ENCODE measurements at places on chromosomes 1 and 21.

DNA sequence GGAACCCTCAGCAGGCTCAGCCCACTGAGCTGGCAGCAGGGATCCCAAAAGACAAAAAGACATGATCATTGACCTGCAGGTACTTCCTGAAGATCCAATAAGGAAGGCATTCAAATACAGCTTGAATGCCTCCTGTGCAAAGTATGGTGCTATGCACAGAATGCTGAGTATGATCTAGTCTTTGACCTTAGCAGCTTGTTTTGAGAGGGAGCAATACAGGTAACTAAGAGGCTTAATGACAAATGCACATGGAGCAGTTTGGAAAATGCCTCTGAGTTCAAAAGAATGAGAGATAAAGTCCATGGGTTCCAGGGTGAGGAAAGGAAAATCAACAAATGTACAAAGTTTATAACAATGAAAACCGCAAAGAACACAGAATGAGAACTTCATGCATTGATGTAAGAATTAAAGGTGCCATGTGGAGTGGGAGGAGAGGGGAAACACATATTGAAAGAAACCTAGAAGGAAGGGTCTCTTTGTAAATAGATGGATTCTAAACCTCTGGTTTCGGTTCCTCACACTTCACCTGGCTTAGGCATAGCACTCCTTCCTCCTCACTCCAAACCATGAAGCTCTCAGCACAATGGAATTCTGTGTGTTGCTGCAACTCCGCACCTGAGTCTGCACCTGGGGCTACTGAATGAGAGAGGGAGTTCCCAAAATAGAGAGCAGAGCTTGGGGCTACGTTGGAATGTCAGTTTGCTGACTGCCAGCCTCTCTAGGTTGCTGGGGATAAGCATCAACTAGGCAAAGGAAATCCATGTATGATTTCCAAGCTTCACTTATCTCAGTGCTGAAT, 77.6 kb downstream of the PLXNA2 start:
- no peak for DNase-seq

DNA sequence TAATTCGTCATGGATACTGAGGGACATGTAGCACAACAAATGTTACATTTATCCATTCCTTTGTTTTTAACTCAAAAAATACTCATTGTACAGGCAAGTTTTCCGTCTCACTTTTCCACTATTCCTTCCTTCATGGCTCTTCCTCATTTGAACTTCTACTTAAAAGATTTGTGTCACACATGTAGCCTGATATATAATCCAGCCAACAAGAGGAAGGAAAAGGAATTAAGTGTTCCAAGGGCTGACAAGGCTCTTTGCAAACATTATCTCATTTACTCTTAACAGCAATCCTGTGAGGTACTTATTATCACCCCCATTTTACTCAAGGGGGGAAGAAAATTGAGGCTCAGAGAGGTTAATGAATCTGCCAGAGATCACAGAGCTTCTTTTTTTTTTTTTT, 22.9 kb downstream of the CD244 start:
- no peak for DNase-seq

GRCh38 chr1:12339396-12339795, 109.6 kb downstream of the VPS13D start:
- no peak for DNase-seq

DNA sequence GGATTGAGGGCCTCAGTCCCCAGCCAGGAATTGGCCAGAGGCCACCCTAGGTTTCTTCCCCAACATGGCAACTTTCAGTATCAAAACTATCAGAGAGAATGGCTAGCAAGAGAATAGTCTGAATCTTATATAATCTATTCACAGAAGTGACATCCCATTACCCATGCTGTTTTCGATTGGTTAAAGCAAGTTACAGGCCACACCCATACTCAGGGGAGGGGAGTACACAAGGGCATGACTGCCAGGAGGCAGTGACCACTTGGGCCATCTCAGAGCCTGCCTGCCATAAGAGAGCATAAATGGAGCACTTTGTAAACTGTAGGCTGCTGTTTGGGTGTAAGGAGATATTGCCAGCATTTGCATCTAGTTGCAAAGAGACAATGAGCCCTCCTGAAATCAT, 65.4 kb downstream of the FAM163A start:
- no peak for DNase-seq

DNA sequence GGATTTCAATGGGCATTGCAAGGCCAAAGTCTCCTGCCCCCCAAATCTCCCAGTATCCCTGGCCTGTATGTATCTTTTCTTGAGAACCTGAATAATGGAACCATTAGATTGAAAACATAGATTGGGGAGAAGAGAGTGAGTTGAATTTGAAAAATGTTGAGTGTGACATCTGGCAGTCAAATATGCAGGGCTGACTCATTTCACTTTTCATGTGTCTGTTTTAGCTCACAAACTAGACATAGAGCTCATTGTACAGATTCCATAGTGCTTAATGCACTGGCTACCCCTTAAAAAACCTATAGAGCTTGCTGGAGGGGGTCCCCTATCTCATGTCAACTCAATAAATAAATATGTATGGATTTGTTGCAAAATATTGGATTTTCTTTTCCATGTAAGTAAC, 30.8 kb downstream of the DDR2 start:
- DNase-seq, result no peak

DNA sequence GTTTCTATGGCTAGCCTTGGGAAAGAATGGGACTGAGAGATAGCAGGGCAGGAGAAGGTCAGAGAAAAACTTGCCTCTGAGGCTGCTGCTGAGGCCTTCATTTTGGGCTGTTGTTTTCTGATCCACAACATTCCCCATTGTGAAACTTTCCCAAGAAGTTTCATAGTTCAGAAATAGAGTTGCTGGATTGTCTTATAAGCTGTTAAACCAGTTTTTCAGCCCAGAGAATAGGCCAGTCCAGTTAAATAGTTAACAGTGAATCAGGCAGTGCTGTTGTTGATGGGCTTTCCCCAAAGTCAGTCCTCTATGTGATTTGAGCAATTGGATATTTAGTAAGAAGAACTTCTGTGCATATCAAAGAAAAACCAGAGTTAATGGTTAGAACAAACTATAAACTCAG, 77.0 kb downstream of the C21orf91 start:
- no peak for DNase-seq

- DNase-seq, result no peak
Measured at GRCh38 chr1:198713081-198713480, 74.2 kb downstream of the PTPRC start.

GRCh38 chr1:70429219-70429618, 18.2 kb downstream of the CTH start:
- DNase-seq, result no peak

DNA sequence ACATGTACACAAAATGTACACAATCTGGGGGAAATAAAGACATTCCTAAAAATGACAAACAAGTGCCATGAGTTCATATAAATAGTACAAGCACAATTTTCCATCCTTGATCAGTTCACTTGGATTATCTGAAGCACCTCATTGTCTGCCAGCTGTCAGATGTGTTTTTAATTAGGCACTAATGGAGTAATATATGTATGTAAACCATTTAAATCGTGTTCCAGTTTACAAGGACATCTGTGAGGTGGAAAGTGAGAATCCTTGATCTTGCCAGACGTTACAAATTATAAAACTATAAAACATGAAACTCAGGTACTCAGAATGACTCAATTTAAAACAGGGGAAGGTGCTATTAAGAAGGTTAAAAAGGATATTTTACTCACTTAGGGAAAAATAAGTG, 1312.2 kb downstream of the PLA2G4A start:
- DNase-seq, result no peak

- no peak for DNase-seq
Measured at GRCh38 chr21:42988236-42988965, 14.0 kb downstream of the PKNOX1 start.

- DNase-seq, result peak; percentile 48
Measured at GRCh38 chr1:35539824-35540261, 17.4 kb downstream of the KIAA0319L start.

DNA sequence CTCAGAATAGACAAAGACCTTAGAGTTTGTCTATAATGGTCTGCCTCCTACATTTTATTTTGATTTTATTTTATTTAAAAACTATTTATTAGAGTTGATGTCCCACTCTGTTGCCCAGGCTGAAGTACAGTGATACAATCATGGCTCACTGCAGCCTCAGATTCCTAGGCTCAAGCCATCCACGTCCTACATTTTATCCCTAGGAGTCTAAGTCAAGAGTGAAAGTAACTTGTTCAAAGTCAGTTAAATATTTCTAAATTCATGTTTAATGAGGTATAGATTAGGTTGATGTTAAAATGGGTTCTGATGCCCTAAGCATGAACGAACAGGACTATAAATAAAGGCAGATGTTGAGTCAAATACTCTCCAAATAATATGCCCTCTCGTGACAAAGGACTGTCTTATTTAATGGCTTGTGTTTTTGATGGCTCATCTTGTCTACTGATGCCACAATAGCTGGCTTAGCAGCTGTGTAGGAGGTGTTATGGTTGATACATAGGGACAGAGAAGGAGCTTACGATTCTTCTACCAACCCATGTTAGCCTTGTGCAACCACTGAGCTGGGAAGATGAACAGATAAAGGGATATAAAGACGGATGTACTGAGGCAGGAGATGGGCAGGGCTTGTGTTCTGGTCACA, 66.0 kb upstream of the CR1L start:
- DNase-seq, result no peak

GRCh38 chr1:11357276-11357675, 84.3 kb downstream of the UBIAD1 start:
- no peak for DNase-seq

GRCh38 chr21:25550352-25551120, 56.7 kb downstream of the MRPL39 start:
- DNase-seq, result no peak

GRCh38 chr1:53485478-53486394, 26.5 kb downstream of the DMRTB1 start:
- peak; percentile 71 for DNase-seq

DNA sequence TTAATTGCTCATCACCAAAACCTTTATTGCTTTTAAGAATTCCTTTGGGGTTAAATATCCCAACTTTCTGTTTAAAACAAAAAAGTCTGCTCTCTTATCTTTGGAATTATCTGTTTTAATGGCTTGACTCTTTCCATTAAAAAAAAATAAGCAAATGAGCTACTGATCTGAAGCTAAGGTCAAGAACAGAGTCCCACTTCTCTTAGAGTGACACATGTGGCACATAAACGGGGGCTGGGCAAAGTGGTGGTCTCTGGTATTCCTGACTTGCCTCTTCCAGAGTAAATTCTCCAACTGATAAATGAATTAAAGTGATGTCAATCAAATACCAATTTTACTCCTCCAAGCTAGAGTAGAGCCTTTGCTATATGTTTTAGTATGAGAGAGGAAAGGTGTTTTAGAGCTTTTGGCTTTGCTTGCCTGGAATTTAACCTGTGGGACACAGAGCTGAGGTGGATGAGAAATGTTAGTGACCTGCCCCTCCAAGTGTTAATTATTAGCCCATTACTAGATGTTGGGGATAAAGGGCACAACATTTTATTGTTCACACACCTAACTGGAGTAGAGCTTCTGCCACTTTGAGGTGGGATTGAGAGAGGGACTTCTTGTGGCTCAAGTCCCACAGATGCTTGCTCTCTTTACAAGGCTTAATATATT, 864.0 kb downstream of the LRRIQ3 start:
- no peak for DNase-seq

GRCh38 chr21:39161064-39161463, 22.2 kb downstream of the PSMG1 start:
- no peak for DNase-seq

- DNase-seq, result no peak
Measured at GRCh38 chr1:205168291-205168690, 43.2 kb downstream of the DSTYK start.

DNA sequence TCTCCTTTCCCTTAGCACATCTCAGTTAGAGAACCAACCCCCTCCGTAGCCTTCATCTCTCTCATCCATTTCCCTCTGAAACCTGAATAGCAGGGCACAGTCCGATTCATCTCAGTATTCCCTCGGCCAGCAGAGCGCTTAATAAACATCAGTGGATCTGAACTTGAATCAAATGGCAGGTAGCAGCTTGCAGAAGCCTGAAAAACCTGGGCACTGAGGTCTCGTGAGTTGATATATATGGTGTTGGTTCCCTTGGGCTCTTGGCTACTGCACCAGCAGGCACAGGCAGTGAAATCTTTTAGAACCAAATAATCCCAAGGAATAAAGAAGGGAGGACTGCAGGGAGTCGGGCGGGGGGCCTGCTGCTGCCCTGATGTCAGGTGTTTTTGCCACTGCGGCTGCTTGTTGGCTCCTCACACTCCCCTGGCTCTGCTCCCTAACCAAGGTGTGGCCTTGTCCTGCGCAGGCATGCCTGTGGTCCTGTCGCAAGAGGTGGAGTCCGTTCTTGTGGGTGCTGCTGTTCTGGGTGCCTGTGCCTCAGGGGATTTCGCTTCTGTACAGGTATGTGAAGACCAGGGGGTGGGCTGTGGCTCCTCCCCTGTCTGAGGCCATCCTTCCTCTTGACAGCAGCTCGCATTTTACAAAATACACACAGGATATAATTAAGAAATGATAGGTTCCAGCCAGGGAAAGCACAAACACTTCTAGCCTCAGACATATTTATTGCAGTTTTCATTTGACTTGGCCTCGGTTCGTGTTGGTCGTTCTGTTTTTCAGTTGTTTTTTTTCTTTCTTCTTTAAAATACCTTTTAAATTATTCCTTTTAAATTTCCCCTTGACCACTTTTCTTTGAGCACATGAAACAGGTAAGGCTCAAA, 140.9 kb upstream of the HOOK1 start:
- DNase-seq, result no peak

- no peak for DNase-seq
Measured at GRCh38 chr1:184418652-184419349, 32.0 kb downstream of the C1orf21 start.

DNA sequence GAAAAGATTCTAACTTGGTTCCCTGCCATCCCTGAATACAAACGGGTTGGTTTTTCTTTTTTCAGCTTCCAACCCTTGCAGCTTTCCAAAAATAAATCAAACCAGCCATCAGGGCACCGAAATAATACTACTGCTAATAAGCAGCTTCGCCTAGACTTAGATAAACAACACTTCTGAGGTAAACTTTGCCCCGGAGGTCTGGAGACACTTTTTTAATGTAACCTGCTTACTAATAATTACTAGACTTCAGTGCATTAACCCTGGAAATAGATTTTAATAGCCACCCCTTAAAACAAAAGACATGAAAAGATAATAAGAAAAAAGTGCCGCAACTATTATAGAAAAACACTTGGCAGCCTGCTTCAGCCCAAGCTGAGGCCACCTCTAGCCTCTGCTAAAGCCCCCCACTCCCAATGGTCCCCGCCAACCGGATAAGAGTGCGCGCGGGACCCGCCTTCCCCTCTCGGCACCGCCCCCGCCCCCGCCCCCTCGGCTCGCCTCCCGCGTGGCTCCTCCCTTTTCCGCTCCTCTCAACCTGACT, 405 bp upstream of the GADD45A start:
- no peak for DNase-seq

- no peak for DNase-seq
Measured at GRCh38 chr1:185152187-185152767, 4.5 kb downstream of the TRMT1L start.

Measured in astrocyte of the cerebellum (primary cell).